EL (cell line): ENCODE measurements at places on chromosomes 13 and 19.

DNA sequence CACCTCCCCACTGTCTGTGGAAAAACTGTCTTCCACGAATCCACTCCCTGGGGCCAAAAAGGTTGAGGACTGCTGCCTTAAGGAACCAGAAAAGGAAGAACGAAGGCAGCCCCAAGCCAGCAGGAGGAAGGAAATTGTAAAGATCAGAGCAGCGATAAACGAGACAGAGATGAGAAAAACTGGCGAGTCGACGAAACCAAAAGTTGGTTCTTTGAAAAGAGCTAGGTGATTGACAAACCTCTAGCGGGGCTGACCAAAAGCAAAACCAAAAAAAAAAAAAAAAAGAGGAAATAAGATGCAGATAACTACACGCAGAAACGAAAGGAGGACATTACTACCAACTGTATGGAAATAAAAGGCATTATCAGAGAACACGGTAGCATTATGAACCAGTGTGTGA, 76.9 kb downstream of the GADD45B start:
- peak; percentile 28 for DNase-seq

DNA sequence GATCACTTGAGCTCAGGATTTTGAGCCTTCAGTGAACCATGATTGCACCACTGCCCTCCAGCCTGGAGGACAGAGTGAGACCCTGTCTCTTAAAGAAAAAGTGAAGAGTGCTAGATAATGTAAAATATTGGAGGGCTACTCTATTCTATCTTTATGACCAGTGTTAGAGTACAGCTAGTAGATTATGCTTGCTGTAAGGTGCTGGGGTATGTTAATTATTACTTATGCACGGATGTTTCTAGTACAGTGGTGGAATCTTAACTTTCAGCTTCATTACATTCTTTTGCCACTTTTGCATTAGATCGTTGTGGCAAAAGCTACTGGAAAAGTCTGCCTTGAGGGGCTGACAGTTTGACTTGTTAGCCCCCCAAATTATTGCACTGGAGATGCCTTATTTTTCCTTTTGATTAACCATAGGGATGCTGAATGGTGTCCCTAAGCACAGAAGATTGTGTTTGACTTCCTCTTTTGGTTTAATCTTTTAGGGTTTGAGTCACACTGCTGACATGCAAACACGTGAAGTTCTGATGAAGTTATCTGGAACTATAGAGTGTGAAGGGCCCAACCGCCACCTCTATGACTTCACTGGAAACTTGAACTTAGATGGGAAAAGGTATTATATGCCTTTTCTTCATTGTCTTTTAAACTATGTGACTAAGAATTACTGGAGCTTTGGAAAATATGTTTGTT, 169.8 kb downstream of the ATP8A2 start:
- no peak for DNase-seq

DNA sequence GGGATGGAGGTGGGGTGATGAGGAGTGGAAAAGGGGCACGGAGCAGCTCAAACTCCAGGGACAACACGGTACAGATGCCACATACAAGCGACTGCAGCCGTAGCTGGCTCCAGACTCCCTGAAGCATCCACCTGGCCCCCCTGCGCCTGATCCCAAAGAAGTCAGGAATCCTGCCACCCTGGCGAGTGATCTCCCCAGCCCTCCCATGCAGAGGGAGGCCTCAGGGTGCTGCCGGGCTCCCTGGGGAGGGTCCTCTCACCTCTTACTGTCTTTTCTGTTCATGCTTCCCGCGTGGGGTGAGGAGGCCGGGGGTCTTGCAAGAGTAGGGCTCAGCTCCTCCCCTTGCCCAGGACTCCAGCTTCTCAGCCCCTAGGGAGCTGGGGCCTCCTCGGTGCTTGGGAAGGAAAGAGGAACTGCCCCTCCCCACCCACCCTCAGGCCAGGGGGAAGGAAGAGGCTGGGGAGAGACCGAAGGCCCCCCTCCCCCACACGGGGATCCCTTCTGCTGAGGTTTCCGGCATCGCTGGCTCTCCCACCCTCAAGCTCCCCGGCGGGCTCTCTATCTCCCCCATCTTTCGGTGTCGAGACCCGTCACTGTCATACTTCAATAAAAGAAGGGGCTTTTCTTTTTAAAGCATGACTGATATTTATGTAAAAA, at the start of gene RASGRP4:
Gene RASGRP4, minus strand, starts transcription at position 410 of the 657 bp plus-strand sequence. Its CDS starts 128 bp downstream, at position 282.
- DNase-seq, result no peak

- DNase-seq, result no peak
Measured at GRCh38 chr13:19817510-19818158, 34.9 kb upstream of the PSPC1 start.

- peak; percentile 95 for DNase-seq
Measured at GRCh38 chr19:49866933-49867782, at the start of gene PNKP. Gene PNKP (minus strand): TSS chr19:49867576. CDS start chr19:49867204, 372 bp downstream.

DNA sequence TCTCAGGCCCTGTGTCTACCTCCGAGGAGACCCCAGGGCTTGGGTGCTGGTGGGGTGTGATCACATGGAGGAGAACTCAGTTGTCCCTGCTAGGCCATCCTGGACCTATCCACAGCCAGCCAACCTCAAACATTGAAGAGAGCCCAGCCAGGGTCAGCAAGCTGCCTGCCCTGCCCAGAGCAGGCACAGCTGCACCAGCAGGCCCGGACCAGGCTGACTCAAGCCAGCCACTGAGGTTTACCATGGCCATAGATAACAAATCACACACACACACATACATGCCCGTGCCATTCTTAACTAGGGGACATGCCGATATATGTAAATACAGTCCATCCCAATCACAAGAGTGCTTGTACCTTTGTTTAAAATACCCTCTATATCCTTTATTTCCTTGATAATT, 8.1 kb downstream of the ARHGEF7 start:
- DNase-seq, result no peak

GRCh38 chr19:58406818-58407657, 1.4 kb upstream of the ZNF584 start:
- DNase-seq, result no peak

GRCh38 chr13:66528944-66529576, 701.1 kb downstream of the PCDH9 start:
- no peak for DNase-seq

- no peak for DNase-seq
Measured at GRCh38 chr13:88622362-88622973, 951.3 kb downstream of the SLITRK5 start.

- no peak for DNase-seq
Measured at GRCh38 chr13:102127153-102127552, 274.7 kb downstream of the FGF14 start.

DNA sequence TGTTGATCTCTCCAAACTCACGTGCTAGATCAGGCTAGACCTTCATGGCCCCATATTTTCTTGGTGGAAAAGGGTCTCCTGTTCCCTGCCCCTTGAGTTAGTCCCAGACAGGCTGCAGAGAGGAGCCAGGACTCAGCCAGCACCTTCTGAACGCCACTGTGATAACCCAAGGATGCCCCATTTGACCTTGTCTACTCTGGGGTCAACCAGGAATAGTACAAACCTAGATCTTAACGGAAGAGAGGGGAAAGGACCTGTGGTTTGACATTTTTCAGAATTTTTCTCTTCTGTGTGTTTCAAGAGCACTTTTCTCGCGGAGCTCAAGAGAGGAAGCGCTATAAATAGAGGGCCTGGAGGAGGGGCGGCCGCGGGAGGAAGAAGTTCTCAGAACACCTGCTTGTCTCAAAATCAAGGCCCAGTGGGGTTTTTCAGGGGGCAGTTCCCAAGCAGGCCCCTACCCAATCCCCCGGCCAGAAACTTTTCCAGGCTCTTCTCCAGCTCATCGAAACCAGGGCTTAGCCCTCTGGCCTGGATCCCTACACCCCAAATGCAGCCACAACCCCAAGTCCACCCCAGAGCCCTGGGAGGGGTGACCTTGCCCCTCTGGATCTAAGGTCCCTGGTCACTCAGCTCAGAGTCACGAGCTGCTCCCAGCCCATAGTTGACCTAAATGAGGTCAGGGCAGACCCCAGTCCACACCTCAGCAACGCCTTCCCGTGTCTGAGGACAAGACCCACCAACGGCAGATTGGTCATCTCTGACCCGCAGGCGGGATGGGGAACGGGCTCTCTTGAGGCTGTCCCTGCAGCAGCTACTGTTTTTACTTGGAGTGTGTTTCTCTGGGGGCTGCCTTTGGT, 75.6 kb upstream of the TM9SF2 start:
- DNase-seq, result no peak

DNA sequence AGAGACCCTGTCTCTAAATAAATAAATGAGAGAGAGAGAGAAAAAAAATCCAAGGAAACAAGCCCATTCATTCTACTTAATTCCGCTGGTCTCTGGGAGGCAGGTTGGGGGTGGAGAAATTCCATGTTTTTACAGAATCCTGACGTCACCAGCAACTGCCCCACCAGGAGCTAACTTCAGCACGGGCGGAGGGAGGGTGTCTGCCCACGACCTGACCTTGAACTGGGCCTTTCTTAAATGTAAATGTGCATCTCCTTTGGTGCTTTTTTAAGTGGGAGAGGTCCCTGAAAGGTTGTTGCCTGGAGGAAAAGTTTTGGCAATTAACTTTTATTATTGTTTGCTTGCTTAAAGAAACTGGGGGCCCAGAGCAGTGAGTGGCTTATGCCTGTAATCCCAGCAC, 15.5 kb downstream of the KLF2 start:
- DNase-seq, result peak; percentile 40

DNA sequence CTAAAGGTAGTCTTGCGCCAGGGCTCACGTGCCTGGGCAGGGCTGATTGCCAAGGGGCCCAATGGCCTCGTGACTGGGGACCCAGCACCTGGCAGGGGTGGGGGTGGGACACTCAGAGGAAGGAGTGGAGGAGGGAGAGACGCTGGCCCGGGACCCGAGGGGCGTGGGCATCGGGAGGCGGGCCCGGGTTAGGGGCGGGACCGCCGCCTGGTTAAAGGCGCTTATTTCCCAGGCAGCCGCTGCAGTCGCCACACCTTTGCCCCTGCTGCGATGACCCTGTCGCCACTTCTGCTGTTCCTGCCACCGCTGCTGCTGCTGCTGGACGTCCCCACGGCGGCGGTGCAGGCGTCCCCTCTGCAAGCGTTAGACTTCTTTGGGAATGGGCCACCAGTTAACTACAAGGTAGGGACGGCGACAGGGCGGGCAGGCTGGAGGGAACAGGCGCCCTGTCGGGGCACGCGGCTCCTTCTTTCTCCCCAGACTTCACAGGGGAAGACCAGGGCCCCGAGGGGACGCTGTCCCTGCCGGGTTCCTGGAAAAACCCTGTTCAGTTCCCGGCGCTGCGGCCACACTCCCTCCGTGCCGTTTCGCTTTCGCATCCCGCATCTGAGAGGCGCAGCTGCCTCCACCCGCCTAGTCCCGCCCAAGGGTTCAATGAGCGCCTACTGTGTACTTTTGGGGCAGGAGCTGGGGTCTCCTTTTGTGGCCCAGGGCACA, at the start of gene IFI30:
Gene IFI30, plus strand, starts transcription at position 242 of the 717 bp plus-strand sequence. Its CDS starts 29 bp downstream, at position 271.
- DNase-seq, result peak; percentile 49

DNA sequence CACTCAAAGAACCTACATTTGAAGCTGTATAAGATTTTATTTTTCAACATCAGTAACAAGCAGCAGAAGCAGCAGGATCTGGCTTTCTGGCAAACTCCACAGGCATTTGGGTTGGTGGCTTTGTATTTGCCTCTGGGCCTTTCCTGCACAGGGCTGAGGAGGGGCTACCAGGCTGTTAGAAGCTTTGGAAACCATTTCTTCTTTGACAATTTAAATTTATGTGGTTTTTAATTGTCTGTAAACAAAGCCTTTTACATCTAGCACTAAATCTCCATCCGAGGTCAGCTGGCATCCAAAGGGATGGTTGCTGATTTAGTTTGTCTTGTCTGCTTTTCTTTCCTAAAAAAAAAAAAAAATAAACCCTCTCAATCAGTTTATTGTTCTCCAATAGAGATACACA, 127.5 kb upstream of the OBI1 start:
- DNase-seq, result no peak

GRCh38 chr19:2970201-2970835, 7.0 kb upstream of the TLE6 start:
- DNase-seq, result no peak

DNA sequence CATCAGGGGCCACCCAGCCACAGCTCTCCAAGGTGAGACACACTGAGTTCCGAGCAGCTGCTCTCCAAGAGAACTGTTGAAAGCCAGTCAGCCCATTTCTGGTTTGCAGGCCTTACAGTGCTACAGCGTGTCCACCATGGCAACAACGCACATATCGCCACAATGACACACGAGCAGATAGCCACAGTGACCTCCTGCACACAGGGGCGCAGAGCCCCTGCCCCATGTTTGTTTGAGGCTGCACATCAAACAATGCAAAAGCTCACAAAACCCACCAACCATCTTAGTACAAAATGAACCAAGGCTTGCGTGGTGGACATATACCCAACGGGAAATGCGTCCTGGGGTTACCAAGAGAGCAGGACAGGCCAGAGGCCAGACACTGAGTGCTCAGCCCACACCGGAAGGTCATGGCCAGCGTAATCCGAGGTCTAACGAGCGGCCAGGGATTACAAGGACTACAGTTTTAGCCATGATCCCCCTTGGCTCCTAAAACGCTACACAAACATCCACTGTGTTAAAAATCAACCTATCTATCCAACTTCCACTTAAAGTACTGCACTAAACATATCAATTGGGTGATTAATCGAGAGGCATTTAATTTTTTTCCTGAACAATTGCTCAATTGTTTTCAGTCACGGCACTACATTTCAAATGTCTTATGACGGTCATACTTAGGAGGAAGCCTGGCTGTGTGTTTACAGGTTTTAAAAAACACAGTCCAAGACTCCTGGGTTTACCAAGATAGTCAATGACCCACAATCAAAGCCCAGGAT, 56.0 kb downstream of the STK24 start:
- no peak for DNase-seq

DNA sequence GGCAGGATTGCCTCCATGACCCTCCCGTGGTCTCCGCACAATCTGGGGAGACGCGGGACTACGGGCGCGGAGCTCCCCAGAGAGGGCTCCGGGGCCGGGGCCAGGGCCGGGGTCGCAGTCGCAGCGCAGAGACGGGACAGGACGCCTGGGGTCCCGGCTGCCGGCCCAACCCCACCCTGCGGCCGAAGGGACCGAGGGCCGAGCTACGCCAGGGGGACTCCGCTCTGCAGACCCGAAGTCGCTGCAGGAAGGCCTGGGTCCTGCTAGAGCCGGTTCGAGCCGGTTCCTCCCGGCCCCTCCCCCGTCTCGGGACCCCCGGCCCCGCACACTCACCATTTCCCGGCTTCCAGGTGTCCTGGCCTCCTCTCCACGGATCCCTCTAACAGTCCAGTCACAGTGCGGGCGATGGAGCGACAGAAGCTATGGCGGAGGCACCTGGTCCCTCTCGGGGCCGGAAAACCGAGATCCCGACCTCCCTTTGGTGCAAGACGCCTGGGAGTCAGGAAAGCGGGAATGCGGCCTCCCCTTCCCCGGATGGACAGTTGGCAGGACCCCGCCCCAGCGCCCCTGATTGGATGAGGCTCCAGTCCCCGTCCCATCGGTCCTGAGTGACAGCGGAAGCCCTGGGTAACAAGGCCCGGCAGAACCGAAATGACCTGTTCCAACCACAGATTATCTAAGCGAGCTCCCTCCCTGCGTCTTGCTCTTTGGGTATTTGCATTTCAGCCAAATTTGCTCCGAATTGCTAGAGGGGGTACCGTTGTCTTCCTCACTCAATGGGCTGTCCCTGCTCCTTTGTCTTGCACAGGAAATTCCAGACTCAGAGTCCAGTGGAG, at the start of gene ZNF625:
Gene ZNF625, minus strand, starts transcription at position 512 of the 836 bp plus-strand sequence. Its CDS starts 176 bp downstream, at position 336.
- peak; percentile 95 for DNase-seq

- no peak for DNase-seq
Measured at GRCh38 chr13:48443442-48444208, 30.7 kb upstream of the LPAR6 start.

GRCh38 chr19:57664269-57665127, 4.2 kb upstream of the ZSCAN4 start:
- DNase-seq, result peak; percentile 61
